ENCODE measurements at places on chromosomes 3 and 15. TPM values are rescaled to one million over a fixed set of nuclear protein-coding genes. Genes with fewer than 3 reads are reported as not detected.

Gene GP9
- total RNA-seq = 1.2 TPM

Gene CYP8B1
- not detected for total RNA-seq

Gene POLQ
- 0.55 TPM for total RNA-seq

GRCh38 chr15:95577927-95578326, 752.6 kb upstream of the NR2F2 start:
- DNase-seq = no peak

- no peak for DNase-seq
Measured at GRCh38 chr15:100042558-100042957, 299.2 kb downstream of the ADAMTS17 start.

GRCh38 chr3:78872195-78872594, 895.6 kb downstream of the ROBO1 start:
- no peak for DNase-seq

GRCh38 chr3:54557538-54558428, 370.1 kb downstream of the LRTM1 start:
- DNase-seq = no peak

GRCh38 chr3:30166535-30166934, 439.9 kb upstream of the TGFBR2 start:
- DNase-seq = no peak

- DNase-seq = peak; percentile 77
Measured at GRCh38 chr3:32819551-32820348, 2.0 kb downstream of the TRIM71 start.

Measured in upper lobe of right lung (tissue), 1 donor.